CD4-positive, alpha-beta T cell (primary cell): ENCODE measurements at places on chromosomes 6 and 20. TPM values are rescaled to one million over a fixed set of nuclear protein-coding genes. Genes with fewer than 3 reads are reported as not detected.

- no peak for DNase-seq
Measured at GRCh38 chr20:46158476-46158987, 40.4 kb downstream of the CD40 start.

- DNase-seq, result no peak
Measured at GRCh38 chr6:91895599-91896285, 1308.9 kb upstream of the MAP3K7 start.

DNA sequence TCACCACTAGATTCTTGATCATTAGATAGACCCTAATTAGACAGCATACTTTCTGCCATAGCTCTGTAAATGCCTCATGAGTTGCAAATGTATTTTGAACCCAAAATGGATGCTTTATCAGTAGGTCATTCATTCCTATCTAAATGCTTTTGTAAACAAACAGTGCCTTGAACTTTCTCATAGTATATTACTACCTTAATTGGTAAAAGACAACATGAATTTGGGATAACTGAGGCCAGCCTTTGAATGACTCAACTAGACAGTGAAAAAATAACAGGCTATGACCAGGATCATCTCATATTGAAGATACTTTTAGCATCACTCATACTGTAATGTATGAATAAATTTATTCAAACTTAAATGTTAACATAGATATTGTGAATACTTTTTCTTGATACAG, 37.0 kb upstream of the PRL start:
- no peak for DNase-seq

The PGC gene
- not detected for total RNA-seq
